ENCODE measurements at places on chromosomes 12 and 14.
A peak's percentile ranks its signal among the peaks of the same experiment; 100 is the strongest.

DNA sequence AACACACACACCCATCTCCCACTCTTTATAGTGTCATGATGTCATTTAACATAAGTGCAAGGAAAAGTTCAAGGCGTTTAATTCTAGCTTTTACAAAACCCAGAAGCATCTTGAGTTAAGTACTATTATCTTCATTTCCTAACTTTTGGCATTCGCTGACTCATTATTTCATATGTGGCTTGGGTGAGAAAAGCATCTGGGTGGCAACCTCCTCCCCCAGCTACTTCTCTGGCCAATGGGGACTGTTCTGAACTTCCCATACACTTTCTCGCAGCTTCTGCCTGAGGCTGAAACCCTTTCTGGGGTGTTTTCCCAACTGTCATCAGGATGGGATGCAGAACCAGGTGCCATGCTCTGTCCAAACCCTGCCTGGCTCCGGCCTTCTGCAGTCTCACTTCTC lies 2.8 kb upstream of the MARK3 start:
- no peak for DNase-seq

DNA sequence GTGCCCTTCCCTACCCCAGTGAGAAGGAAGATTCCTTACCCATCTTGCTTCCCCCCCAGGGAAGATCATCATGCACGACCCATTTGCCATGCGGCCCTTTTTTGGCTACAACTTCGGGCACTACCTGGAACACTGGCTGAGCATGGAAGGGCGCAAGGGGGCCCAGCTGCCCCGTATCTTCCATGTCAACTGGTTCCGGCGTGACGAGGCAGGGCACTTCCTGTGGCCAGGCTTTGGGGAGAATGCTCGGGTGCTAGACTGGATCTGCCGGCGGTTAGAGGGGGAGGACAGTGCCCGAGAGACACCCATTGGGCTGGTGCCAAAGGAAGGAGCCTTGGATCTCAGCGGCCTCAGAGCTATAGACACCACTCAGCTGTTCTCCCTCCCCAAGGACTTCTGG lies 9.3 kb downstream of the PCK2 start:
- DNase-seq: no peak

DNA sequence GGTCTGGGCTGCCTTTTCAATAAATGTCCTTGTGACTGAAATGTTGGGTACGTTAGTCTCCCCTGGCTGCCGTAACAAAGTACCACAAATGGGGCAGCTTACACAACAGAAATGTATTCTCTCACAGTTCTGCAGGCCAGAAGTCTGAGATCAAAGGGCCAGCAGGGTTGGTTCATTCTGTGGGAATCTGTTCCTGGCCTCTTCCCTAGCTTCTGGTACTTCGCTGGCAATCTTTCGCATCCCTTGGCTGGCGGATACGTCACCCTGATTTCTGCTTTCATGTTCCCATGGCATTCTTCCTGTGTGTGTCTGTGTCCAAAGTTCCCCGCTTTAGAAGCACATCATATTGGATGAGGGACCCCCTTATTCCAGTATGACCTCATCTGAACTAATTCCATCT lies 95.8 kb upstream of the NCOR2 start:
- DNase-seq: no peak

- no peak for DNase-seq
Measured at GRCh38 chr12:27048822-27049752, 26.7 kb downstream of the MED21 start.

- no peak for DNase-seq
Measured at GRCh38 chr14:72523424-72524294, 370.2 kb downstream of the DPF3 start.

DNA sequence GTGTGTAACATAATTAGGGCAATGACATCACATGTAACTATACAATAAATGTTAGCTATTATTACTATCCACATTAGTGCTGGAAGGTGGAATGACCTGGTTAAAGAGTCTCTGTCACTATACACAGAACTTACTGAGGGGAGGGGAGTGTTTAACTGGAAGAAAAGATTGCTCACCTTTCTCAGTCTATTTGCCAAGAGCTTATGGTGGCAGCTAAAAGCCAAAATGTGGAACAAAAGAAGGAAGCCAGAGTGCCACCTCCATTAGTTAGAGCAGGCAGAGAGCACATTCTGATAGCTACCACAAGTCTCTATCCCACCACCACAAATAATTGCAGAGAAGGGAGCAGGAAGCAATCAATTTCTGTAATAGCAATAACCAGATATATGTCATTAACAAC lies 124.4 kb downstream of the MED13L start:
- DNase-seq: no peak

DNA sequence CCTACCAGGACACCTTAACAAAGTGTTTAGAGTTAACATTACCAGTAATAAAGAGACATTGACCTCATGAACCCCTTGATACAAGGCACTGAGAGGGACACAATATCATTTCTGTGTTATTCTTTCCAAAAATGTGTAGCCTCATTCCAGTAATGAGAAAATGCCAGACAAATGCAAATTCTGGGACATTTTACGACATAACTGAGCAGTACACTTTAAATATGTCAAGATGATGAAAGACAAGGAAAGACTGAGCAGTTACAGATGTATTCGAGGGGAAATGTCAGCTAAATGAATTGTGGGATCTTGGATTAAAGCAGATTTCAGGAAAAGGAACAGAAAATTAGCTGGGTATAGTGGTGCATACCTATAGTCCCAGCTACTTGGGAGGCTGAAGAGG lies 255.6 kb downstream of the ERC1 start:
- DNase-seq: no peak

DNA sequence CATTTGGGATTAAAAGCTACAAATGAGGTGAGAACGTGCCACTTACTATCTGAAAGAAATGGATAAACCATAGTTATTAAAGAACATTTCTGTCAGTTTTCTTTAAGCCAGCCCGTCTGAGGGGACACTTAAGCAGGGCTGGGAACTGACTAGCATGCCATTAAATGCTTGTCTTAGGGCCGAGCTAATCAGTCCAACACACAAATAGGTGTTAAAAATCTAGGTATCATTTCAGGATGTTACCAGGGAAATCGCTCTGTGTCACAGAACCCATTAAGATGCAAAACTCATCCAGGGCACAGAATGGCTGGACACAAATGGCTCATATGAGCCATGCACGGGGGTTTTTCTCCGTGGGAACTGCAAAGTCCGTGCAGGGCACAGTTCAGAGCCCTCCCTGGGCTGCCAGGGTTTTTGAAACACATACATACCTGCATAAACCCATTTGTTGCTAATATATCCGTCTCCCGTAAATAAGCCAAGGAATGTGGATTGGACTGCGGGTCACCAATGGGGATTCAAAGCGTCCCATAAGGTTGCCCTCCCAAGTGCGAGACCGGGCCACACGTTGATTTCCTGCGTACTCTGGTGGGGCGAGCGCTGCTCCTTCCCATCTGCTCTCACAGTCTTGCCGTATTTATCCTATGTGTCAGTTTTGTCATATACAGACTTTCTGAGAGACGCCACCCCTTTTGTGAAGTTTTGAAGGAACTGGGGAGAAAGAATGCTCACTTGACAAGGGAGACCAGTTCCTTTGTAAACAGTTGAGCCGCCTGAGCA lies 5.4 kb upstream of the GSC start:
- DNase-seq: peak; percentile 20

DNA sequence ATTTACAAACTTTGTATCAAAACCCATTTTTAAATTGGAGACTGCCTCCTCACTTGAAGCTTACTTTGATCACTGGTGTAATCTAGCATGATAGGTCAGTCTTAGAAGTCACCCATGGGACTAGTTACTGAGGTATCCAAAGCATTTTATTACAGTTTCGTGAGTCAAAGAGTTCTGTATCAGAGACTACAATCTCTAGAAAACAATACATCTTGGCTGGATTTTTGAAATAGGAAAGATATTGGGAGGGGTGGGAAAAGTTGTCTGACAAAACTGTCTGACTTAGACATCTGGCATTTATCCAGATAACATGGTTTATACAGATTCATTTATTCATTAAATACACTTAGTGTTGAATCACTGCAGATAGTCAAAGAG lies 173.5 kb upstream of the PDZRN4 start:
- no peak for DNase-seq

DNA sequence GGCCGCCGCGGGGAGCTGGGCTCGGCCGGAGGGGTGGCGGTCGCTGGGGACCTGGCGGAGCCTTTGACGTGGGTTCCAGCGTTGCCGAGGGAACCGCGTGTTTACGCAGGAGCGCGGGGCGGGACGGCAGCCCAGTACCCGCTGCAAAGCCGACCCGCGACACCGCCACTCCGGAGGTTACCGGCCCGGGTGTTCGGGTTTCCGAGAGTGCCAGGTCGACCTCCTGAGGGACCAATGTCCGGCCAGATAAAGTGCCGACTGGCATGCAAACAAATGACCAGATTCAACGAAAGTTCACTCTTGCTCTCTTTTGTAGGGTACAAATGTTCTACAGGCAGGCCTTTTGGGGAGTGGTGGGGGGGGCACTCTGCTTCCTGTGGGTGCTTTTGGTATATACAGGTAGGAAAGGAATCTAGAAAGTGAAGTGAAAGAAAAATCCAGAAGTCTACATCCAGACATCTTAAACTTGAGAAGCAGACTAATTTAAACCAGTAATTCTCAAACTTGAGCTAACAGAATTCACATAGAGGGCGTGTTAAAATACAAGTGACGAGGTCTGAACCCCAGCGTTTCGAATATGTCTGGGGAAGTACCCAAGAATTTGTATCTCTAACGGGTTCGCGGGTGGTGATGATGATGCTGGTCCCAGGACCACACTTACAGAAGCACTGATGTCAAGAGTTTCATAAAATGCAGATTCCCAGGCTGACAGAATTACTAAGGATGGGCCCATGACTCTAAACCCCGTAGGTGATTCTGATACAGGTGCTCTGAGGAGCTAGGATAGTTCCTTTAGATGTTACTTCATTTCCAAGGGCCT lies at the start of gene GPR135:
Gene GPR135 (minus strand): TSS at position 65 of the 820 bp plus-strand sequence. CDS start 154 bp downstream, outside the sequence.
- DNase-seq: no peak

DNA sequence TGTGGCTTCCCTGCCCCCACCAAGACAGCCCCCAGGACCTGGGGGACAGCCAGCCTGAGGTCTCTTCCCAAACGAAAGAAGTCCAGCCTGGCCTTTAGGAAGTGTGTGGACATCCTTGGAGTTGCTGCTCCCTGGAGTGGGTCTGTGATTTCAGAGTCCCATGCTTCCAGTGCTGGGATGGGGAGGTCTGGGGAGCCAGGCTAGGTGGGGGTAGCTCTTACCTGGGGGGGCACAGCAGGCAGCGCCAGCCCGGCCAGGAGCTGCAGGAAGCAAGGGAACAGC lies 509 bp downstream of the PGF start:
- peak; percentile 32 for DNase-seq

- DNase-seq: no peak
Measured at GRCh38 chr14:100450736-100451135, 127.6 kb downstream of the SLC25A47 start.

GRCh38 chr12:25625146-25625545 lies 72.1 kb upstream of the LMNTD1 start:
- DNase-seq: no peak

- peak; percentile 20 for DNase-seq
Measured at GRCh38 chr12:82673698-82674097, 13.0 kb upstream of the TMTC2 start.

GRCh38 chr12:12608557-12608957 lies 3.1 kb upstream of the CREBL2 start:
- peak; percentile 25 for DNase-seq

GRCh38 chr14:93135399-93135798 lies 19.7 kb upstream of the ITPK1 start:
- DNase-seq: no peak

GRCh38 chr12:4862809-4863208 lies 46.9 kb upstream of the KCNA1 start:
- no peak for DNase-seq

- DNase-seq: no peak
Measured at GRCh38 chr12:50069539-50069938, 12.1 kb downstream of the ASIC1 start.

- DNase-seq: no peak
Measured at GRCh38 chr12:105850103-105850968, 288.4 kb downstream of the NUAK1 start.

DNA sequence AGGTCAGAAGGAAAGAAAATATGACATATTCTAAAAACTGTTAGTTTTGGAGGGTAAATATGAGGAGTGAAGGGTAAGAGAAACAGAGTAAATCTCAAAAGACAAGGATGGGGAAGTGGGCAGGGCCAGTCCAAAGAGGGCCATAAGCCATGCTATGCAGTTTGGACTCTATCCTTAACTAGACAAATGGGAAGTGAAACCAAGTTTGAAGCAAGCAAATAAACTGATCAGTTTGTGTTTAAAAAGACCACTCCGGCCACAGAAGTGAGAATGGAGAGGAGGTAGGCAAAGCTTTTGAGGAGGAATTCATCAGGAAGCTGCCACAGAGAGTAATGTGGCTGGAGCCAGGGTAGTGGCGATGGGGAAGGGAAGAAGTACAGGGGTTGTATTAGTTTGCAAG lies 37.5 kb upstream of the DAAM1 start:
- DNase-seq: no peak

GRCh38 chr12:54398995-54399793 lies 14.7 kb upstream of the ZNF385A start:
- peak; percentile 35 for DNase-seq

DNA sequence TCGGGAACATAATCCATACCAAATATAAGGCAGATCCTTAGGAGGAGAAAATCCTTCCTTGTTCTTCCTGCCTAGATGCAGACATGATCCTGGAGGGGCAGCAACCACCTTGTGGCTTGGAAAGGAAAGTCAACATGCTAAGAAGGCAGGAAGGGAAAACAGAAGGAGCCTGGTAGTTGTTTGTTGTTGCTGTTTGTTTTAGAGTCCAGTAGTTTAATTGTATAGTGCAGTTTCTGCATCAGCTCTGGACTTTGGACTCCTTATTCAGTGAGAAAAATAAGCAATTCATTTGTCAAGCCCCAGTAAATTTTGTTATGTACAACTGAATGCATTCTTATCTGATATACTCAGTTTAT lies 45.7 kb upstream of the APPL2 start:
- no peak for DNase-seq

GRCh38 chr12:121325922-121326396 lies 26.3 kb downstream of the ANAPC5 start:
- DNase-seq: no peak

DNA sequence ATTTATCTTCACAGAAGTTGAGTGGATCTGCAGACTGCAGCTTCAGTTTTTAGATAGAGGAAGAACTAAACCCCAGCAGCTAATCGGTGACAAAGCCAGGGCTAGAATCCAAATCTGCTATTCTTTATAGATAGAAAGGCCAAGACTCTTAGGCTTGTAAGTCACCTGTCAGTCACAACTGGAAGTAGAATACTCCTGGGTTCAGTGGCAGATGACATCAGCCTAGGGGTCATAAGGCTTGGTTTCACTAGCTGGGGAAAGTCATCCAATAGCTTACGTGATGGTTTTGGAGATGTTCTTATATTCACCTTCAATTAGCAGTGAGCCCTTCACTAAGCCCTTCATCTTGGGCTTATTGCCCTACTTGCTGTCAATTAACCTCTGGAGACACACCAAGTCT lies 93.4 kb downstream of the APAF1 start:
- DNase-seq: no peak

DNA sequence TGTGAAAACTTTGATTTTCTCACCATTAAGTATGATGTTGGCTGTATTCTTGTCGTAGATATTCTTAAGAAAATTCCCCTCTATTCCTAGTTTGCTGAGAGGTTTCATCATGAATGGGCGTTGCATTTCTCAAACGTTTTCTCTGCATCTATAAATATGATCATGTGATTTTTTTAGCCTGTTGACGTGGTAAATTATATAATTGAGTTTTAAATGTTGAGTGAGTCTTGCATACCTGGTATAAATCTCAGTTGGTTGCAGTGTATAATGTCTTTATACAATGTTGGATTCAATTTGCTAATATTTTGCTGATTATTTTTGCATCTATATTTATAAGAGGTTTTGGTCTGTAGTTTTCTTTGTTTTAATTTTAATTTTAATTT lies 405.9 kb upstream of the MIS18BP1 start:
- DNase-seq: no peak

All from NCI-H524 (cell line).